Right cardiac atrium (tissue), 5 donors: ENCODE measurements at places on chromosomes 1 and 21.

GRCh38 chr21:14722841-14723483, 176.8 kb upstream of the SAMSN1 start:
- no peak for DNase-seq

DNA sequence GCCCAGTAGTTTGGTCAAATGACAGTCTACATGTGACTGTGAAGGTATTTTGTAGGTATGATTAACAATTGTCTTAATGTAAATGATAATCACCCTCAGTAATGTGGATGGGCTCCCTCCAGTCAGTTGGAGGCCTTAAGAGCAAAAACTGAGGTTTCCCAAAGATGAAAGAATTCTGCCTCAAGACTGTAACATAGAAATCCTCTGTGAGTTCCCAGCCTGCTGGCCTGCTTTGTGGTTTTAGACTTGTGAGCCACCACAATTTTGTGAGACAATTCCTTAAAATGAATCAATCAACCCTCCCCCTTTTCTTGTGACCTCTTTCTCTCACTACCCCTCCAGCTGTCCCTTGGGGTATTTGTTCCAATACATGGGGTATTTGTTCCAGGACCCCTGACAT, 226.4 kb upstream of the DPYD start:
- DNase-seq, result no peak

GRCh38 chr1:16247441-16247840, 10.5 kb upstream of the CPLANE2 start:
- no peak for DNase-seq

DNA sequence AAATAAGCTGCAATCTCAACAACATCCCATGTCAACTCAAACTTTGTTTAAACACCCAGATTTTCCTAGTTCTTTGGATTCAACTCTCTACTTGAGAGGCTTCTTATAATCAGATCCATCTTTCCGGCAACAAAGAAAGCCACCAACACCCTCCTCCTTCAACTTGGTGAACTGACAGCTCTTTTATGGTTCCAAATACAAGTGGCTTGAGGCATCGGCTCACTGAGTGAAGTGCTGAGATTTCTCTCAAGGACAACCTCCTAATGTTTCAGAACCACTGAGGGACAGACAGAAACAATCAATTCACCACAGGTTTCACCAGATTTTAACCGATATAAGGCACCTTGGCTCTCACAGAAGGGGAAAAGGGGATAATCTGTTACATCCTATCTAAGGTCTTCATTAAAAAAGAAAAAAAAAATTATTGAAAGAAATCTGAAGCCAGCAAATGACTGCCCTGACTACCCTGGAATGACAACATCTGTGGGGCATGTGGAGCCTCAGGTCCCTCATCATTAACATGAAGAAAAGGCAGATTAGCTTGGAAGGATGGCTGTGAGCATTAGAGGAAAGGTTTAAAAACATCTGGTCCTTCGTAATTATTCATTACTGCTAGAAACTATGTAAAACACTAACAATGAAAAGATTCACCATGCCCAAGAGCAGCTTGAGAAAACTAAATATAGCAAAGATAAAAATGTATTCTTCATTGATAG, 50.9 kb downstream of the PTPN14 start:
- no peak for DNase-seq

DNA sequence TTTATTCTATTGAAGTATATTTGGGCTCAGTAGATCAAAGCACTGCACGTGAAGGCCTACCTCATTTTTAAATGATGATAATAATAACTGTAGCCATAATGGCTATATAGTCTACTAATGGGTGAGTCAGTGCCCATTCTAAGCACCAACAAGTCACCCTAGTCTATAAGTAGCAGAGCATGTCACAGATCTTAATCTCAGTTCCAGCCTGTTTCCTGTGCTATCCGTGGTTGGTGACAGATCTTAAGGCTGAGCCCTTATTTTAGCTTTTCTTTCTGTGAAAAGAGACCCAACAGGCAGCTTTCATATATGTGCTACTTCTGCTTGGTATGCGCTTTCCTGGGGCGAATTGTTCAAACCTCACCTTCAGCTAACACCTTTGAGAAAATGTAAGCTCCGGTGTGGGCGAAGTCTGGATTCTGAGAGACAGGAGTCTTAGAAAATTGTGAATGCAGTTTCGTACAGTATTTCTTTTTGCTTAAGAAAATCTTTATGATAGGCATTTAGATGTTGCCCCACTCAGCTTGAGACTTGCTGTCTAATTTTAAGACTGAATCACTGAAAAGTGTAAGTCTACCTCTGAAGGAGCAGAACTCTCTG, 59.6 kb downstream of the FMN2 start:
- DNase-seq, result no peak

- DNase-seq, result peak; percentile 33
Measured at GRCh38 chr1:2583331-2583791, 3.2 kb upstream of the PRXL2B start.
